Kidney epithelial cell (primary cell): ENCODE measurements at places on chromosomes 1 and 21.

GRCh38 chr1:53593758-53594380 is 134.7 kb downstream of the DMRTB1 start:
- DNase-seq = no peak

DNA sequence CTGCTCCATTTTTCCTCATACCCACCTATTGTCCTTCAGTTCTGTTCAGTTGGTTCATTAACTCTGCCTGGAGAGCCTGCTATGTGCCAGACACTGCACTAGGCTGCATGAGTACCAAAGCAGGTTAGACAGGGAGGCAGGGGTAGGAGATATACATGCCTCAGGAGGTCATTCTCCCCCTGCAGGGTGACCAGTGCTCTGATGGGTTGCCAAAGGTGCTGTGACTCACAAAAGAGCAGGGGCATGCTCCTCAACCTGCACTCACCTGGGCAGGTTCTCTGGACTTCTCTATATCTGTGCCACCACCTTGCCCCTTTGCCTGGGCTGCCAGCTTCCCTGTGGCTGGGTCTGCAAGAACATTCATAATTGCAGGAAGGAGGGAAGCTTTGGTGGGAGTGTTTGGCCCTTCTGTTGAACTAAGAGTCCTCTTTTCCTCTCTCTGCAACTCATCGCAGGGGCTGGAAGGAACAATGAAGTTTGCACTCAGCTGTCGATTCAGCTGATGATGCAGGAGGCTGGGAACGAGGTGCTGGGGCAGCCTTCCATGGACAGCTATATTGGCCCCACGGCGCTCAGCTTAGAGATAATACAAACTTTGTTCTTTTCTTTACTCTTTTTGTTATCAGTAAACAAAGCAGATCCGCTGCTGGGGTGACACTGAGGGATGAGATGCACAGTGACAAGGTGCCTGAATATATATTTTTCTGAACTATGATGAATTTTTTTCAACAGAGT is 356.4 kb upstream of the PLXNA2 start:
- DNase-seq = no peak

DNA sequence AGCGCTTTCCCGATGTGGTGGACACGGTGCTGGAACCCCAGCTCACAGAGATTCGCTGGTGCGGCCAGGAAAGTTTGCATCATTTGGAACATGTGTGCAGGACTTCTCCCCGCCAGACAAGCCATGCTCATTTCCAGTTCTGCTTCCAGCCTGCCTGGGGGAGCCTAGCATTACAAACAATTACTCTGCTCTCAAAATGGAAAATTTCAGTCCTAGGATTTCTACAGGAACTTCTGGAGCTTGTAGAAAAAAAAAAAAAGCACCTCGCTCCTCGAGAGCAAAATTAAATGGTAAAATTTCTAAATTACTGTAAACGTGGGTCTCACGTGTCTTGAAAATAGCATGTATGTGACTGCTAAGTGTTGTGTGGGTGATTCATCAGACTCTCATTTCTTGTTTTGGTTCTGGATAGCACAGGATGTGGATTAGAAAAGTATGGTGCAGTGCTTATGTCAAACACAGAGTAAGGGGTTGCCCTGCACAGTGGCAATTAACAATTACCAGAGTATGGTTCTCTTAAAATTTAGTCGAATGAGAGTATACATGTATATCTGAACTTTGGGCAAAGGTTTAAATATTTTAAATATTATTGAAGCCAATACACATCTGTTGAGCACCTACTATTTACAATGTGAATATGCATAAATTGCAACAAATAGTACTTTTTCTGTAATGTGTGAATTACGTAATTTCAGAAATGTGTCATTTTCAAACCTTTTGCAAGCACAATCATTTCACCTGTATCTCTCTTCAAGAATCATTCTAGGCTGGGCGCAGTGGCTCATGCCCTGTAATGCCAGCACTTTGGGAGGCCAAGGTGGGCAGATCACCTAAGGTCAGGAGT is 61.8 kb upstream of the PTGFRN start:
- no peak for DNase-seq

DNA sequence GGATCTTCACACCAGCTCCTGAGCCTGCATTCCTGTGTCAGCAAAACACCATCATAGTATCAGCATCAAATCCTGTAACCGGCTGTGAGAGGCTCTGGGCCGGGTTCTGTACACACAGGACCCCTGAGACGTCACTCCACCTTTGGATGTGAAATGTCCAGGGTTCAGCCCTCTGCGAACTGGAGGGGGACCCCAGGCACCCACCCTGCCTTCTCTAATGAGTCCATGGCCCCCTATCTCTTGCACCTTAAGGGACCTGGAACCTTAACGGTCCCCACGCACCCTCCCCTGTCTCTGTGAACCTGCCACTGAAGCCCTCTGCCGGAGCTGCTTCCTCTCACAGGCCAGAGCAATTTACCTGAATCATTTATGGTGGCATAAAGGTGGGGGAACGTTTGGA is 257.8 kb downstream of the NPHP4 start:
- DNase-seq = no peak

- no peak for DNase-seq
These were observed 39.7 kb upstream of the IFNLR1 start for GRCh38 chr1:24226749-24227148.

DNA sequence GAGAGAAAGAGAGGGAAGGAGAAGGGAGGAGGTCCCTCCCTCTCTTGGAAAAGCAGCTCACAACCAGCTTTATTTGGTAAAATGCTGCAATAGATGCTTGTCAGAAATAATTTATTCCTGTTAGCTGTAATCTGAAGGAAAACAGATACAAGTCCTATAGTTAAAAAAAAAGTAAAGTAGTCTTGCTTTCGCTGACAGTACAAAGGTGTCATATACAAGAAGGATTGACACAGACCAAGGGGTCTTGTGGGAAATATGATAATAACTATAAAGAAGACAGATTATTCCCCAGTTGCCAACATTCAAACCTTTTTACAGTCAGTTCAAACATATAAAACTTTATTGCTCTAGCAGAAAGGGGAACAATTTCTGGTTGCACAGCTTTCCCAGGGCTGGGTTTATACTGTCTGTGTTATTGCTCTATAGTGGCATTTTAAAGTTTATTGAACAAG is 145.0 kb downstream of the PBX1 start:
- DNase-seq = no peak

GRCh38 chr1:72915581-72915980 is 633.2 kb upstream of the NEGR1 start:
- no peak for DNase-seq

- DNase-seq = no peak
These were observed 71.6 kb upstream of the CNIH3 start for GRCh38 chr1:224544346-224545110.

DNA sequence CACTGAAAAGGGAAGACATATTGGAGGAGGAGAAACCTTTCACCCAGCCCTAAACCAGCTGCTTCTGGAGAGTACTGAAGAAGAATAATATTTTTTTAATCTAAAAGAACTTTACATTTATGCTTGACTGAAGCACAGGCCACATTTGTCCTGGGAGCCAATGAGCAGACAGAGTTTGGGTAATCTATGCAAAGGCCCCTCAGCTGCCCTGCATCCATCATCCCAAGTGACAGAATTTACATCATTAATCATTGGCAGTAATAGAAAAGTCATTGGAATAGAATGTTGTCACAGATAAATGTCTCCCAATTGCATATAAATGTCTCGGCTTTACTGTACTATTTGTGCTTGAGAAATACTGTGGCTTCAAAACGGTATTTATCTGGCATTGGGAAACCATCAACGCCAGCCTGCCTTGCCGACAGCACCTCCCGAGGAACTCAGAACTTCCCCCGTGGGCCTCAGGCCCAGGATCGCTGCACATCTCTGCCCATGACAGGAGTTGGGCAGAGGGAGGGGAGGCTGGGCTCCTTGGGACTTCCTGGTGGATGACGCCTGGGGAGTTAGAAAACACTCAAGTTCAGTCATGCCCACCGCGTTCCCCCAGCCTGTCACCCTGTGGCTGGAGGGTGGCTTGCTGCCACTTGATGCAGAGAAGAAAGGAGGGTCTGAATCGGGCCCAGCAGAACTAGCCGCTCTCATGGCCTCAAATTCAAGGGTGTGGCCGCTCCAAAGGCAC is 133.1 kb downstream of the CAMTA1 start:
- DNase-seq = no peak

- no peak for DNase-seq
These were observed 31.1 kb downstream of the TMCO4 start for GRCh38 chr1:19768353-19769210.

- no peak for DNase-seq
These were observed 24.4 kb upstream of the BCAR3 start for GRCh38 chr1:93705892-93706500.

GRCh38 chr1:97610748-97611147 is 310.1 kb downstream of the DPYD start:
- no peak for DNase-seq

DNA sequence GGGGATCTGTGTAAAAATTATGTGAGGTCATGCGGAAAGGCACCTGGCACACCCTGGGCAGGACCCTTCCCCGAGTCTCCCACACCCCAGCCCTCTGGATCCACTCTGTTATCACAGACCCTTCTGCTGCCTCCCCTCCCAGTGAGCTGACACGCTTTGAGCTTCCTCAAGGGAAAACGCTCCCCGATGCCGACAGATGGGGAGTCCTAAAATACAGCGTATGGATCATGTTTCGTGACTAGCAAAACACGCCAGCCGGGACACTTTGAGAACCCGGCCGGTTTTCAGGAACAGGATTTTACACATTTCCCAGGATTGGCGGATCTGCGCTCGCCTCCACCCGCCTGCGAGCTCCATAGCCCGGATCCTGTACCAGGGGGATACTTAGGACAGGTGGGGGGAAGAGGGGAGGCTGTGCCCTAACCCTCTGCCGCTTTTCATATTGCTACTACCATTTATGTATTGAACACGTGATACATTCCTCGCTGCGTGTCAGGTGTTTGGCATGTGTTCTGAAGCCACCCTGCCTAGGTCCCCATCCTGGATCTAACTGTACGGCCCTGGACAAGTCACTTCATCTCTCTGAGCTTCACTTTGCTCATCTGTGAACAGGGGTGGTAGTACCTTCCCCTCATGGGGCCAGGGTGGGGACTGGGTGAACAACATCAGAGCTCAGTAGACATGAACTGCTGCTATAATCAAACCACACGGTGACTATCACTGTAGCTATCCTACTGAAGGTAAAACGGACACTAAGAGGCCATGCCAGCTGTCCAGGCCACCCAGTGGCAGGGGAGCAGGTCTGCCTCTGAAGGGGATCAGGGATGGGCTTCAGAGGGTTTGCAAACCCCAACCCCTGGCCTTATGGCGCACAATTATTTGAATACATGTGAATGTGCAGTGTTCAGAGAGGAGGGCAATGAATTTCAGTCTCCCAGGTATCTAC is 63.2 kb downstream of the SSBP3 start:
- no peak for DNase-seq

GRCh38 chr1:204989266-204990058 is 53.5 kb upstream of the CNTN2 start:
- DNase-seq = no peak

DNA sequence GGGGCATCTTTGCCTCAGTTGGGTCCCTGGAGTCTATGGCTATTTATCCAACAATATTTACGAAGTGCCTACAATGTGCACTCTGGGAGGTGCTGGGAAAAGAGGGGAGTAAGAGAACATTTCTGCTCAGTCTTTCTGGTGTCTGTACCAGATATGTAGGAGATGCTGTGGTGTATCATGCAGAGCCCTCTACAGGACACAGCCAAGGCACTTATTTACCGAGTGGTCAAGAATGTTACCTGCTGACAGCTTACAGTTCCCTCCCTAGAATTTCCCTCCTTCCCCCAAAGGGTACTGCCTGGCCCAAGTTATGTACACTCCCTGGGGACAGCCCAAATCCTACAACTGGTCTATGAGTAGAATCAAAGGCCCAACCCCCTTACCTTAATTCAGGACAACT is 177.7 kb downstream of the C1orf94 start:
- no peak for DNase-seq

- DNase-seq = no peak
These were observed 30.6 kb upstream of the EXO1 start for GRCh38 chr1:241817331-241817792.

DNA sequence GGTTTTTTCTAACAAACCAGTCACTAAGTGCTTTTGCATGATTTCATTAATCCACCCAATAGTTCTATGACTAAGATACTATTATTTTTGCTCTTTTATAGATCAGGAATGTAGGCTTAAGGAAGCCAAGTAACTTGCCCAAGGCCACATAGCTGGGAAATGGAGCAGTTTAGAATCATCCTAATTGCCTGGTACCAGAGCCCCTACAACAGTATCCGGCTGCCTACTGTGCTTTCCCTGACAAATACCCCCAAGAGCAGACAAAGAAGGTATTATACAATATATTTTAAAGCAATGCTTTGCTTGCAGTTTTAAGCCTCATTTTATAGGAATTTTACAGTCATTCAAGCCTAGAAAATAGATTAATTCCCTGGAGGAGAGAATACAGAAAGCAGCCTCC is 45.5 kb upstream of the RASAL2 start:
- no peak for DNase-seq

- DNase-seq = no peak
These were observed 18.0 kb downstream of the PIK3C2B start for GRCh38 chr1:204476563-204476962.

DNA sequence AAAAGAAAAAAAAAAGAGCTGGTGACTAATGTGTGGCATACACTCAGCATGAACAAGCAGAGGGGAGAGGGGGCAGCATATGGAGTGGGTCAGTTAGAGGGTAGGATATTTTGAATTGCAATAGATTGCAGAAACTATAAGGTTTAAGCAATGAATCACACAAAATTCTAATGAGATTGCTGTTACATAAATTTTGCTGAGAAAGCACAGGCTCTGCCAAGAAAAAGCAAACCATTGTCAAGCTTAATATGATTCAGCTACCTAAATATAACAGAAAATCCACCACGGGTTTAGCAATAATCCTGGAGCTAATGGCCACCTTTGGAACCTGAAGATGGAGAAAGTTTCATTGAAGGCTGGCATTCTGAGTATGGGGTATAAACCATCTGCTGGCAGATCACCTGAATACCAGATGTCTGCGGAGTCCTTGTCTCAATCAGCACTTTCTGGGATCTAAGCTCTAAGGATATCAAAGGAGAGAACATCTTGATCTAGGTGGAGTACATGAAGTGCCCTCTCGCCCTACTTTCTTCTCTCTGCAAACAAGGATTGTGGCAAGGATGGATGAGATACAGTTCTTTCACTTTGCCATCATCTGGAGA is 30.3 kb upstream of the ANGPTL7 start:
- DNase-seq = peak; percentile 34

GRCh38 chr1:20530901-20531300 is 21.5 kb upstream of the FAM43B start:
- DNase-seq = no peak

- no peak for DNase-seq
These were observed 19.4 kb downstream of the CXADR start for GRCh38 chr21:17532292-17532691.

DNA sequence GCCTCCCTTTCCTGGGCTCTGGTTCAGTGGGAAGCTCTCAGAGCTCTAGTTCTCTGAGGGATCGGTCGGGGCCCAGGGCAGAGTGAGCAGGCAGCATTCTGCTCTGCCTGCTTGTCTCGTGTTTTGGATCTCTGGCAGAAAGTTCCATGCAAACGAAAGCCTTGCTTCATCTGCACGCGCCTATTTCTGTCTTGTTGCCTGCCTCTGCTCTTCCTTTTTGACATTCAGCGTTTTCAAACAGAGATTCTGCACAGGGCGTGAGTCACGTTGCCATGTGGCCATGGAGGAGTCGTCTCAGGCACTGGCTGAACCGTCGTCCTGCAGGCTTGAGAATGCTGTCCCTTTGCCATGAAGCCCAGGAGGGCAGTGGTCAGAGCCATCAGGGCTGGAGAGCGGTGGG is 20.3 kb downstream of the AJAP1 start:
- no peak for DNase-seq
